Bronchial epithelial cell (primary cell): ENCODE measurements at places on chromosomes 1 and 21. TPM values are rescaled to one million over a fixed set of nuclear protein-coding genes. Genes with fewer than 3 reads are reported as not detected.
A peak's percentile ranks its signal among the peaks of the same experiment; 100 is the strongest.

DNA sequence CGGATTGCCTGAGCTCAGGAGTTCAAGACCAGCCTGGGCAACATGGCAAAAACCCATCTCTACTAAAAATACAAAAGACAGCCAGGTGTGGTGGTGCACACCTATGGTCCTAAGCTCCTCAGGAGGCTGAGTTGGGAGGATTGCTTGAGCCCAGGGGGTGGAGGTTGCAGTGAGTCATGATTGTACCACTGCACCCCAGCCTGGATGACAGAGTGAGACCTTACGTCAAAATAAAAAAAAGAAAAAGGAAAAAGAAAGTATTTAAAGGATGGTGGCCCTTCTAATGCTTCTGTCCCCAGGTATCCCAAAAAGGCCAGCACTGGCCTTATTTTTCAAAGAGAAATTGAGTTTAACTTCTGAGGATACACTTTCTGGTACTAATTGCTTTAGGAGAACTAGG is 1.7 kb downstream of the IKBKE start:
- DNase-seq, result no peak

LCE1D gene
- total RNA-seq, result not detected in 2 replicates

KIRREL1 gene
- total RNA-seq, result 20.2 and 24.2 TPM in 2 replicates

- no peak for DNase-seq
Measured at GRCh38 chr1:224734261-224734935, 118.3 kb downstream of the CNIH3 start.

DNA sequence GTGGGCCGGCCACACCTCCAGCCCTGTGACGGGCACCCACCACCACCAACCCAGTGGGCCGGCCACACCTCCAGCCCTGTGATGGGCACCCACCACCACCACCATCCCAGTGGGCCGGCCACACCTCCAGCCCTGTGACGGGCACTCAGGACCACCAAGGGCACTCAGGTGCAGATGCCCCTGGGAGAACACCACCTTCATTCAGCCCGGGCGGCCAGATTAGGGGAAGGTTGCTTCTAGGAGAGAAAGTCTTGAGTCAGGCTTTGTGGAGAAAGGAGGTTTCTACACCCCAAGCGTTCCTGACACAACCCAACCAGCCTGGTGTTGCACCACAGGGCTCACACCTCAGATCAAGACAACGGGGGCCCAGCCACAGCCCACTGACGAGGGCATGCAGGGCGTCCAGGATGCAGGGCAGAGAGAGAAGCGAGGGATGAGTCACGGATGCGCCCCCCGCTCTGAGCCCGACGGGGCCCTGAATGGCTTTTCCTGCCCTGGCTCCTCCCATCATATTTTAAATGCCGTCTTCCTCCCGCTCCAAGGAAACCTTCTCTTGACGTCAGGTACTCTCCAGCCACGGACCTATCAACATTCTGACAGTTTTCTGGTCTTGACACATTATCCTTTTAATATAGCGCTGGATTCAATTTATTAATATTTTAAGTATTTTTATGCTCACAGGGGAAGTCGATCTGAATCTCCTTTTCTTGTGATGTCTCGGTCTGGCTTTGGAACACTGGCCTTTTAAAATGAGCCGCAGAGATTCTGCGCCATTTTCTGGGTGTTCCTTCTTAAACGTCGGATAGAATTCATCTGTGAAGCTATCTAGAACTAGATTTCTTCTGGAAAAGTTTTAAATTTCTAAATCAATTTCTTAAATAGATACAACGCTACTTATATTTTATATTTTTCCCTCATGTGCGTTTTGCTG is 631 bp upstream of the SPATC1L start:
- peak; percentile 68 for DNase-seq

- no peak for DNase-seq
Measured at GRCh38 chr1:164631751-164632150, 72.8 kb downstream of the PBX1 start.

- peak; percentile 67 for DNase-seq
Measured at GRCh38 chr1:7300893-7301663, 470.0 kb upstream of the VAMP3 start.

- DNase-seq, result no peak
Measured at GRCh38 chr1:41766546-41766945, 152.2 kb downstream of the HIVEP3 start.
